PC-9 (cell line): ENCODE measurements at places on chromosomes 11 and 22. TPM values are rescaled to one million over a fixed set of nuclear protein-coding genes. Genes with fewer than 3 reads are reported as not detected.
A peak's percentile ranks its signal among the peaks of the same experiment; 100 is the strongest.

- H3K27me3 ChIP-seq, result no peaks in the 10 kb centered on the region
- no peak for DNase-seq
- H3K4me3 ChIP-seq, result peak overlapping the region; percentile 98
- peaks cover 54% of the 10 kb centered on the region for H3K36me3 ChIP-seq
Observed at GRCh38 chr11:85663080-85663752, 1.7 kb downstream of the CREBZF start.

GRCh38 chr22:47471406-47471805 is 709.0 kb downstream of the TBC1D22A start:
- no peak overlapping the region for H3K4me3 ChIP-seq
- peaks cover 96% of the 10 kb centered on the region for H3K27me3 ChIP-seq
- H3K4me1 ChIP-seq, result no peaks in the 10 kb centered on the region
- H3K36me3 ChIP-seq, result no peaks in the 10 kb centered on the region
- H3K27ac ChIP-seq, result no peak overlapping the region
- DNase-seq, result no peak

- no peaks in the 10 kb centered on the region for H3K36me3 ChIP-seq
- no peaks in the 10 kb centered on the region for H3K4me1 ChIP-seq
- no peak overlapping the region for H3K27ac ChIP-seq
- H3K27me3 ChIP-seq, result no peaks in the 10 kb centered on the region
- DNase-seq, result no peak
Observed at GRCh38 chr22:30893434-30894370, 74.9 kb downstream of the MORC2 start.

GRCh38 chr22:49525801-49526535 is 301.7 kb downstream of the BRD1 start:
- H3K4me3 ChIP-seq, result no peak overlapping the region
- DNase-seq, result no peak
- H3K27me3 ChIP-seq, result peaks cover 79% of the 10 kb centered on the region
- H3K27ac ChIP-seq, result no peak overlapping the region
- no peaks in the 10 kb centered on the region for H3K36me3 ChIP-seq

DNA sequence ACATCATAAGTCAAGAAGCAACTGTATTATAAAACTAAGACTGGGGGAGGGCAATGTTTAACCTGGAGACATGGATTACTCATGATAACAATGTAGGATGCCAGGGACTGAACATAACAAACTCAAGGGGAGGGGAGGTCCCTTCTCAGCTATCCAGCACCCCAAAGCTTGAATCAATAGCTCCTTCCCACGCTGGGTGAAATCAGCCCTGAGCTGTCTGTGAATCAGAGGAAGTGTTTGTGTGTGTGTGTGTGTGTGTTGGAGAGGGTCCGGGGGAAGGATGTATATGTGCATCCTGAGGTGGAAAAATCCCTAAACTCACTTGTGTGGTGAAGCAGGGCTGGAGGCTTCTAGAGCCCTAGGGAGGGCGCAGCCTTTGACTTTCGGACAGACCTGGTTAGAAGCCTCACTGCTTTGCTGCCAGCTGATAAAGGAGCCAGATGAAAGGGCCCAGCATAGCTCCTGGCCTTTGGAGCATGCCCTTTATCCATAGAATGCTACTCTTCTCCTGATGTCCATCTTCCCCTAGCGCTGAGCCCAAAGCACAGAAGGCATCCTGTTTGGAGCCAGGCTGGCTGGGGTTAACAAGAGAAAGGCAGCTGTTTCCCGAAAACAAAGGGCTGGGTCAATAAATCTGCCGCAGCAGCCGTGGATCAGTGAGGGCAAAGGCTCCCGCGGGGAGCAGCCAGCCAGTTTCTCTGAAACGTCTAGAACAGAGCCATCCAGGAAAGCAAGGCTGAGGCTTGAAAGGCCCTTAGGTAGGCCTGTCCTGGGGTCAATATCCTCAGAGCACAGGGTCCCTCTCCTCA is 35.8 kb downstream of the TNKS1BP1 start:
- no peaks in the 10 kb centered on the region for H3K27me3 ChIP-seq
- H3K4me3 ChIP-seq, result no peak overlapping the region
- H3K36me3 ChIP-seq, result no peaks in the 10 kb centered on the region
- DNase-seq, result no peak
- H3K4me1 ChIP-seq, result peaks cover 11% of the 10 kb centered on the region

The NCR3LG1 gene
- 0.15 and 0.33 TPM in 2 replicates for total RNA-seq
